ENCODE measurements at places on chromosomes 4 and X.

DNA sequence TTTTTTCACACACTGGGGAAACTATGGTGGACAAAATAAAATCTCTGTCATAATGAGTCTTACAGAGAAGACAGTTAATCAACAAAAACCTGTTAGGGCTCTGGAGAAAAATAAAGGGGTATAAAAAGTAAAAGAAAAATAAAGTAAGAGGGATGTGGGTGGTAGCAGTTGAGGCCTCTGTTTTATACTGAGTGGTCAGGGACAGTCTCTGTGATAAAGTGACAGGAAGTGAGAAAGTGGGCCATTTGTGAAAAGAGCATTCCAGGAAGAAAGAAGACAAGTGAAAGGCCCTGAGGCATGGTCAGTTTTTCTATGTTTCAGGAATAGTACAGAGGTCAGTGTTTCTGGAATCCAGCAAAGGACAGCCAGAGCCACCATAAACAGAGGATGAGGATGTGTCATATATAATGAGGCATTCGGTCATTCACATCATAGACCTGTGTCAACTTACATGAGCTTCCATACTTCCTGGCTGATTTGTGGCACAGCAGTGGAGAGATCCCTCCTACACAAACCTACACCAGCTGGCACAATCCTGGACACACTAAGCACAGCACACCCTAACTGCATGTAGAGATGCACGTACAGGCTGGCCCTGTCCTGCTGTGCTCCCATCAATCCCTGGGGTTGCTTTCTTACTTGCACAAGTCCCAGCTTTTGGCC lies 64.4 kb upstream of the NAP1L5 start:
- DNase-seq: no peak

DNA sequence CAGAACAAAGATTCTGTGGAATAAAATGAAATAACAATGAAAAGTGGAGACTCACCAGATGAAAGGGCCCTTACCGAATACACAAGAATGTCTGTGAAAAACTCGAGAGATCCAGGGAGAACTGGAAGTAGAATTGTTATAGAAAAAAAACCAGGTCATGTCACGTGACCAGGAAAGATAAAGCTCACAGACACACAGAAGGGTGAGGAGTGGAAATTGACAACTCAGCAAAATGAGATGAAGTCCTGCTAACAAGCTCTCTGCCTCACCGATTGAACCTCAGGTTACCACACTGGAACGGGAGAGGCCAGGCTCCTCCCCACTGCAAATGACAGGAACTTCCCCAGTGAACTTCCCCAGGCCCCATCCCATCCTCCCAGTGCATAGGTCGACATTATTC lies 1618.0 kb upstream of the PCDH10 start:
- no peak for DNase-seq

DNA sequence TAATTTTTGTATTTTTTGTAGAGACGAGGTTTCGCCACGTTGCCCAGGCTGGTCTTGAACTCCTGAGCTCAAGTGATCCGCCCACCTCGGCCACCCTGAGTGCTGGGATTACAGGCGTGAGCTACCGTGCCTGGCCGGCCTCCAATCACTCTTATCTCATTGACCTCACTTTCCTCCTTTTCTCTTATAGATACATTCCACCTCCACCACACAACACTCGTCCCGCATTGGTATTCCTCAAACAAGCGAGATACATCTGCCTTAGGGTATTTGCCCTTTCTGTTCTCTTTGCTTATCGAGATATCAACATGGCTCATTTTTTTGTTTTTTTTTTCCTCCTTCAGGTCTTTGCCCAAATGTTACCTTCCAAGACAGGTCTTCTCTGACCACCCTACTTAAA lies 1.8 kb upstream of the PRPS1 start:
- no peak for DNase-seq

DNA sequence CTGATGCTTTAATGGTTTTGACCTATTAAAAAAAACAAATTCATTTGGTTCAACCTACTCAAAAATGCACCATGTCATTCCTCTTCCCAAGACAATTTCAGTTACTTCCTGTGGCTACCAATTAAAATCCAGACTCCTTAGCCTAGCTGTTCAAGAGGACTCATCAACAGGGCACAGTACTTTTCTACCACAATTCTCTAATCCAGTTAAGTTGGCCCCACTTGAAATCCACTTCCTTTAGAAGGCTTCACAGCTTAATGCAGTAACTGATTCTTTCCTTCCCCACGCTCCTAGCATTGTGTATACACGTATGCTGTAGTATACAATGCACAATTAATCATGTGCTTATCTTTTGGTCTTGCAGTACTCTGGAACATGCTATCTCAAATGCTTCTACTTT lies 129.8 kb downstream of the UGT8 start:
- no peak for DNase-seq

- DNase-seq: no peak
These were observed 30.5 kb downstream of the RHOH start for GRCh38 chr4:40227284-40227683.

DNA sequence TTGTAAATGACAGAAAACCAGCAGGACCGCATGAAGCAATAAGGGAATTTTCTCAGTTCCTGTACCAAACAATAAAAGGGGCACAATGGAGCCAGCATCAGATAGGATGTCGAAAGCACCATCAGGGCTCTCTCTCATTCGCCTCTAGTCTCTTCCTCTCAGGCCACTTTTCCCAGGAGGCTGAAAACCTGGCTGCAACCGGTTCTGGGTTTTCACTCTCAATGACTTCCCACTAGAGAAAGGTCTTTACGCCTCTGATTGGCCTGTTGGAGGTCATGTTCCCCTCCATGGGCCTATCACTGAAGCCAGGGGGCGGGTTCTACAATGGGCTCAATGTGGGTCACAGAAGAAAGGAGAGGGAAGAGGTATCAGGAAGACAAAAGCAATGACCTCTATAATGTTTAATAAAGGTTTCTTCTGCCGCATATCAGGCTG lies 29.3 kb downstream of the ZNF827 start:
- no peak for DNase-seq

Data from cortex of kidney (tissue), 1 donor.